Astrocyte (in vitro differentiated cells and primary cell): ENCODE measurements at places on chromosomes 12 and 14. TPM values are rescaled to one million over a fixed set of nuclear protein-coding genes. Genes with fewer than 3 reads are reported as not detected.

DNA sequence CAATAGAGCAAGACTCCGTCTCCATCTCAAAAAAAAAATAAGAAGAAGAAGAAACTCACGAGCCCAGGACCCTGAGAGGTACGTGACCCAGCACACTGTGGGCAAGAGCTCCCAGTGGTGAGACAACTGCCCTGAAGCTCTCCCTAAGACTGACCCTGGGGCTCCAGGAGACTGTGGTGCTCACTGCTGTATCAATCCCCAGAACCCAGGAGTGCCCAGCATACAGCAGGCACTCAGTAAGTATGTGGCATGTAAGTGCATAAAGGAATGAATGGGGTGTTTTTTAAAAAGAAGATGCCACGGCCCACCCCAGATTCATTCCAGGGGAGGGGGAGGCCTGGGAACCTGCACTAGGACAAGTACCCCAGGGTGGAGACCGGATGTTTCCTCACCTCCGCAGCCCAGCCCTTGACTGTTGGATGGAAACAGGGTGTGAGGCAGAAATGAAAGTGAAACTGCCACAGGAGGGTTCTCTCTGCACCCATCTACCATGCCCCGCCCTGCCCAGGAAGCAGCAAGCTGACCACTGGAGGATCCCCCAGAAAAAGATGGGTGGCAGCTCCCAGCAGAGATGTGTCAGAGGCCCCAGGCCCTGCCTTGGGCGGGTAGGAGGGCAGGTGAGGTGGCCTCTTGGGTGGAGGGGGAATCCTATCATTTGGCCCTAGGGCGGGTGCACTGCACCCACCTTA lies 12.2 kb downstream of the ITPK1 start:
- DNase-seq, result no peak

- peak; percentile 2 for DNase-seq
Observed at GRCh38 chr12:59839514-59839913, 243.7 kb downstream of the SLC16A7 start.

- DNase-seq, result peak; percentile 59
Observed at GRCh38 chr14:99511421-99512109, 30.4 kb downstream of the CCNK start.

- DNase-seq, result no peak
Observed at GRCh38 chr14:33186656-33187055, 248.0 kb downstream of the NPAS3 start.

REP15 gene
- total RNA-seq, result 2.1 and 3.8 TPM in 2 replicates

GRCh38 chr14:100644784-100645183 lies 57.6 kb upstream of the BEGAIN start:
- no peak for DNase-seq

DNA sequence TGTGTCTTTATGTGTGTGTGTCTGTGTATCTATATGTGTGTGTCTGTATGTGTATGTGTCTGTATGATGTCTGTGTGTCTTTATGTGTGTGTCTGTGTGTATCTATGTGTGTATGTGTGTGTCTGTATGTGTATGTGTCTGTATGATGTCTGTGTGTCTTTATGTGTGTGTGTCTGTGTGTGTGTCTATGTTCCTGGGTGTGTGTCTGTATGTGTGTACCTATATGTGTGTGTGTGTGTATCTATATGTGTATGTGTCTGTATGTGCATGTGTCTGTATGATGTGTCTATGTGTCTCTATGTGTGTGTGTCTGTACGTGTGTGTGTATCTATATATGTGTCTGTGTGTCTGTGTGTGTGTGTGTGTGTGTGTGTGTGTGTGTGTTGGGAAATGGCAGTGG lies 19.0 kb upstream of the CD9 start:
- DNase-seq, result no peak

PEBP1 gene
- 127 and 160 TPM in 2 replicates for total RNA-seq

SERPINA3 gene
- total RNA-seq, result 1.3 and 2.9 TPM in 2 replicates

POTEM gene
- not detected in 2 replicates for total RNA-seq

KLRC1 gene
- not detected in 2 replicates for total RNA-seq

DNA sequence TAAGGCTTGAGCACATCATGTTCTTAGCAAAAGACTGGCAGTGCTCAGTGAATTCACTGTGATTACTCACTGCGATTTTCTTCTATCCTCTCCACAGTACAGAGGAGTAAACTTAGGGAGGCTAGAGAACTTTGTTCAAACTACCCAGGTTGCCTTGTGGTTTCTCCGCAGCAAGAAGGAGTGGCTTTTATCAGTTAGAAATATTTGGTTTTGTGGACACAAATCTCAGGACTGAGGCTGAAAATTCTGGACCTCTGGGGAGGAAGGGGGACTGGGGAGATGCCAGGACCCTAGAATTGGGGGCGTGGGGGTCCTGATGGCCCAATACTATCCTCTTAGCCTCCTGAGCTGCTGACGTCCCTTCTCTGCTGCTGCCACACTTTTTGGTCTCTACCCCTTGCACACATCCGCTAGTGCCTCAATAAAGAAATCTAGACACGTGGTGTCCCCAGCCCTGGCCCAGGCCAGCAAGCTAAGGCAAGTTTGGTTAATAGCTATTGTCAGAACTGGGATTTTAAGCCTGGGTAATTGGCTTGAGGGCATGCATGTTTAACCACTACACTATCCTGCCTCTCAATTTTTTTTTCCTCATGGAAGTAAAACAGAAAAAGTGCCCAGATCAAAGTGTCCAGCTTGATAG lies 842 bp downstream of the OAS2 start:
- DNase-seq, result no peak

DNA sequence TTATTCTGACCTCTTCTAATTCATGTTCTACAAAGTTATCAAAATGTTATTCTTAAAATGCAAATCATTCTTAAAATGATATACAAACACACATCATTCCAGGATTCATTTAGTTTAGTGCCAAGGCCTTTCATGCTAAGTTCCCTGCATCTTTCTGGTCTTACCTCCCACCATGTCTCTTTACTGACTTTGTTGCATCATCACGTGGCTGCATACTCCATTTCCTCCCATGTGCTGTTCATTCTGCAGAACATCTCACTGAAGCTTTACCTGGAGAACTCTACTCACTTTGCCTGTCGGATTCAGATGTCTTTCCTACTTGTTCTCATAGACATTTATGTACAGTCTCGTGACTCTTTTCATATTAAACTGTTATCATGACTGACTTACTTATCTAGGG lies 278.1 kb downstream of the RAD51B start:
- no peak for DNase-seq

GRCh38 chr14:45526715-45527549 lies 273.9 kb upstream of the MIS18BP1 start:
- DNase-seq, result no peak

GRCh38 chr14:24238123-24238522 lies 4.3 kb downstream of the TINF2 start:
- DNase-seq, result no peak

DNA sequence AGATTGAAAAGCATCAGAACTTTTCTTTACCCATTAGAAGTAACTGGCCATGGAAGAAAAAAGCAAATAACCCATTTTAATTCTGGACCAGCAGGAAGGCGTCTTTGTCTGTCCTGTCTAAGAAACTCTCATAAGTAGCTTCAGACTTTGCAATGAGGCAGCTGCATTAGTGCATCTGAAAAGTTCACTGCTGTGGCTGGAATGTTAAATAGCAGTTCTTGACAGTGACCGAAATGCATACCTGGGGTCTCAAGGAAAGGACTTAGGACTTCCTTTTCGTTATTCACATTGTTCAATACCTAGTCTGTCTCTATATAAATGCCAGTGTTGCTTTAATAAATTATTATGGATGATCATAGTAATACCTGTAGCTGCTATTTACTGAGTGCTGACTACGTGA lies 125.9 kb downstream of the ANO4 start:
- no peak for DNase-seq

GRCh38 chr12:6963016-6963731 lies 7.3 kb downstream of the PHB2 start:
- no peak for DNase-seq

DNA sequence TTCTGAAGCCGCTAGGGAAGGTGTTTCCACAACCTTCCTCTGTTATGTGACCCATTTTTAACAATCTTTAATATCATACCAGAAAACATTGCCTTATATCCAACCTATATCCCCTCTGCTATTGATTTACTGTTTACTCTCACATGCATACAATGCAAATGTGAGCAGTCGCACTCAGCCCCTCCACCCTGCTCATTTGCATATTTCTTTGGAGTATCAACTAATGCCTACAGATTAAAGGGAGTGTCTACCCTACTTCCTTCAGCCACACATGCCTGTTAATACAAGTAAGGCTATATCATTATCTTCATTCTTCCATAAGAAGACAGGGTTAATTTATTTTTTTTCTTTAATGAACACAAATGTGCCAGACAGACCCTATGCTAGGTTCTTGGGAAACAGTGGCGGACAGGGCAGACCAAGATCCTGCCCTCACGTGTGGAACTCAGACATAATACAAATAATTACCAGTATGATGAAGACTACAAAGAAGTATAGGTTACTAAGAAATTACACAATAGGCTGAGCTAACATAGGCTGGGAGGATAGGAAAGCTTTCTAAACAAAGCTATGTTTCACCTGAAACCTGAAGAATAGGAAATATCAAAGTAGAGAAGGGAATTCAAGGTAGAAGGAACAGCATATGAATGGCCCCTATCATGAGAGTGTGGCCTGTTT lies 107.3 kb upstream of the MDM1 start:
- no peak for DNase-seq
